CD8-positive, alpha-beta memory T cell (primary cell): ENCODE measurements at places on chromosomes 4 and X. TPM values are rescaled to one million over a fixed set of nuclear protein-coding genes. Genes with fewer than 3 reads are reported as not detected.
A peak's percentile ranks its signal among the peaks of the same experiment; 100 is the strongest.

NCAPG gene
- polyA plus RNA-seq = 1.4 TPM

- DNase-seq = peak; percentile 14
- no peaks in the 10 kb centered on the region for H3K4me1 ChIP-seq
- H3K36me3 ChIP-seq = no peaks in the 10 kb centered on the region
- no peaks in the 10 kb centered on the region for H3K27me3 ChIP-seq
- H3K4me3 ChIP-seq = no peak overlapping the region
These were observed 47.0 kb downstream of the SPRY1 start for GRCh38 chr4:123443401-123444289.

DNA sequence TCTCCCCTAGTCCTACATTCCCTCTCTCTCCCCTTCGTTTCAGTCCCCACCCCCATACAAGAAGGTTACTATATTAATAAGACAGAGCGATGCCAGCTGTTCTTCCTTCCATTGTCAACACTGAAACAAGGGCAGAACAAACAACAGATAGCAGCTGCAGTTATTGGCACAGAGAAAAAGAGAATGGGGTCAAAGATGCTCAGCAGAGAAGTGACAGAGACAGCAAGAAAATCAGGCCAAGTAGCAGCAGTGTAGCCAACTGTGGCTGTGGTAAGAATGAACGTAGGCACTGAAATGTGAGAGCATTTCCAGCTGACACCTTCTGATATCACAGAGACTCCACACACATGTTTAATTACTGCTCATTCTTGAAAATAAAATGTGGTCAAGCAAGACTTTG lies 641.8 kb downstream of the FSTL5 start:
- no peaks in the 10 kb centered on the region for H3K36me3 ChIP-seq
- no peaks in the 10 kb centered on the region for H3K27me3 ChIP-seq
- no peak for DNase-seq
- H3K27ac ChIP-seq = no peak overlapping the region

FHL1 gene
- polyA plus RNA-seq = 18.5 TPM

UCHL1 gene
- polyA plus RNA-seq = not detected

CASK gene
- polyA plus RNA-seq = 20.2 TPM

- H3K36me3 ChIP-seq = no peaks in the 10 kb centered on the region
- DNase-seq = no peak
- no peak overlapping the region for H3K4me3 ChIP-seq
These were observed 116.2 kb upstream of the DCLK2 start for GRCh38 chr4:149961876-149962597.
